ENCODE measurements at places on chromosomes 7 and 10.

GRCh38 chr10:126844406-126844805 lies 60.8 kb upstream of the DOCK1 start:
- no peak for DNase-seq

DNA sequence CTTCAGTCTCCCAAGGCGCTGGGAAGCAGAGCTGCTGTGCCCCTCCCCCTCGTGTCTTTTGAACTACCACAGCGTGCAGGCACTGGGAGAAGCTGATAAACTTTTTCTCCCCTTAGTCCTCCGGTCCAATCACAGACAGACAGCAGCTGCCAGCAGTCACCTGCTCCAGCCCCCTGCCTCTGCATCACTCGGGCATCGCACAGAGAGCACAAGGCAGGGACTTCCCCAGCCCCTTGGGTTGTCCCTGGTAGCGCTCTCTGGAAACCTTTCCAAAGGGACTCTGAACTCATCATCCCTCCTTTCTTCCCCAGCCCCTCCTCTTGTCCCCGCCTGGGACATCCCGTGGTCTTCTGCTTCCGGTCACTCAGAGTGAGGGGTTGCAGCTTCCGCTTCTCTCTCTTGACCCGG lies 1.4 kb upstream of the NEUROG3 start:
- DNase-seq, result no peak

DNA sequence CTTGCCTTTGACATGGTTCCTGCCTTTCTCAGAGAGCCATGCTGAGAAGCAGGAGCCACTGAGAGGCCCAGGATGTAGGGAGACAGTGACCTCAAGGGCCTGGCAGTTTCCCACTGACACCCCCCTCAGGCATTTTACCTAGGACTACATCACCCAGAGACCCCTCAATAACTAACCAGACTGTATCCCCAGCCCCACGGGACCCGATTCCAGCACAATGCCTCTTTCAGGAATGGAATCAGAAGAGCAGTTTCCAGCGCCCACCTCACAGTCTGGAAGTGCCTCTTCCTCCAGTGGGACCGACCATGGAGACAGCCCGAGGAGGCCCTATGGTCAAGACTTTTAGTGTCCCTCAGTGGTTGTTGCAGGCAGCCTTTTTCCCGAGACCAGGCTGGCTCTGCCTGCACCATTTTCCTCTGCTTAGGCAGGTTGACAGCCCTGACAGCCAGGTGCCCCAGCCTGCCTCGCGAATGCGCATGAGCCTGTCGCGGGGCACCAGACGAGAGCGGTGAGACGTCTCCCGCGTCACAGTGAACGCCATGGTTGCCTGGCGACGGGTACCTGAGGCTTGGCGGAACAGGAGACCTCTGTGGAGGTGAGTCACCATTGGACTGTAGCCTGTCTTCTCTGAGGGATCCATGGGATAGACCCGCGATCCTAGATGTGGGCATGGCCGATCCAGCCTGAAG lies 28.4 kb upstream of the ZNF273 start:
- DNase-seq, result no peak

GRCh38 chr10:17289763-17290162 lies 61.7 kb downstream of the VIM start:
- DNase-seq, result no peak

GRCh38 chr10:85524001-85524666 lies 842.5 kb downstream of the GRID1 start:
- no peak for DNase-seq

DNA sequence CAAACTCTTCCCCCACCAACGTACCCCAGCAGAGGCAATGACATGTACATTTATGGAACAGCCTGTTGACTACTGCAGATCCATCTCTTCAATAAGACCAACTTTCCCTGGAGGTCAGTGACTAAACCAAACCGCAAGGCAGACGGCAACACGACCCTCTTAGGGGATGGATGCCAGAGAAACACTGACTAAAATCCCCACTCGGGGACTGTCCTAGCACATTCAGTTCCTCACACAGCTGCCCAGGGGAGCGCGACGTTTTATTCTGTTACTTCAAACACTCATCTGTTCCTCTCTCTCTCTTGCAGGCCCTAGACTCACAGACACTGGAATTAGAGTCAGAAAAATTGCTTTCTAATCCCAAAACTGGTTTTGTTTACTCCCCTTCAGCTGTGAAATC lies 146.5 kb upstream of the PRSS1 start:
- DNase-seq, result no peak

GRCh38 chr10:45410807-45411606 lies 37.0 kb downstream of the ALOX5 start:
- DNase-seq, result no peak

DNA sequence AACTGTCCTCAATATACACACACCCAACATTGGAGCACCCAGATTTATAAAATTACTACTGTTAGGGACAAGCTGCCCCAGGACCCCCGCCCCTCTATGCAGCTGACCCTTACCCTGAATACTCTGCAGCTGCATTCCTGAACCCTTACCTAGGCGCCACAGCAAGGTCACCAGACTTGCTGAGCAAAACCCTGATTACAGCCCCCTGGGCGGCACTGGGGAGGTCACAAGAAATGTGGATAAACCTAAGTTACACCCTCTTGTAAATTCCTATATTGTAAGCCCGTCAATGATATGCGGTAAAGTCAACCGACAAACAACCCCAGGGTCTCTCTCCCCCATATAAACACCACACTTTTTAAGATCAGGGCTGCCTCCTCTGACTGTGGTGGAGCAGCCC lies 25.1 kb downstream of the SNX13 start:
- no peak for DNase-seq

- peak; percentile 47 for DNase-seq
Measured at GRCh38 chr7:29854257-29854938, 48.1 kb downstream of the WIPF3 start.

DNA sequence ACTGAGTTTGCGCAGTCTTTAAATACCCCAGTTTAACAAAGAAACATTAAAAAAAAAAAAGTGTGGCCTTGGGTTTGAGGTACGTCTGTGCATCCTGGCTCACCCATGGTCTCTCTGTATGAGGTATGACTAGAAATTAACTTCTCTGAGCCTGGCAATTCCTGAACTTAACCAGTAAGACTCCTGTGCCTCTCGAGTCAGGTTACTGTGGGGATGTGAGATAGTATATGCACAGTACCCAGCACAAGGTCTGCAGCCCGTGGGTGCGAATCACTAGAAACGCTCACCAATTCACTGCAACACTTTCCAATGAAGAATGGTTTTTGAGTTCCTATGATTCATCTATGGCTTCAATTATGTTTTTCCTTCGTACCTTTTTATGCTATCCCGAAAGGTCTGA lies 149.9 kb downstream of the SFMBT2 start:
- DNase-seq, result no peak

GRCh38 chr10:71611709-71612422 lies 107.7 kb downstream of the C10orf105 start:
- DNase-seq, result no peak

DNA sequence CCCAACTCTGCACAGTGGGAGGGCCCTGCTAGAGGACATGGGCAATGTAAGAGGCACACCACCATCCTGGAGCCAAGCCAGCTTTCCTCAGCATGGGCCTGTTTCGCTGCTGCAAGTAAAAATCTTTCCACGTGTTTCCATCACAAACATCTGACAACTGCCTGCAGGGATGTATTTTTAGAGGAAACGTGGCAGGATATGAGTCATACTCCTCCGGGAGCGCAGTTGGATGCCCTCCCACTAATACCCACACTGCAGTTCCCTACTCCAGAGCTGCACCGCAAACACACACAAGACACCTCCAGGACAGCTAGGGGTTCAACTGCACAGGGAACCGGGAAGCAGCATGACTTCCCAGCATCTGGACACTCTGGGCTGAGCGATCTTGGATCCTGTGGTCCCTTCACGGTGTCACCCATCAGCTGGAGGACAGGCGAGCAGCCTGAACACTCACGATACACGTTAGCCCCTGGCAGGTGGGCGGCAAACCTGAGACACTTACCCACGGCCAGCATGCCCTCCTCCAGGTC lies 26.1 kb downstream of the PLAC9 start:
- DNase-seq, result peak; percentile 99

DNA sequence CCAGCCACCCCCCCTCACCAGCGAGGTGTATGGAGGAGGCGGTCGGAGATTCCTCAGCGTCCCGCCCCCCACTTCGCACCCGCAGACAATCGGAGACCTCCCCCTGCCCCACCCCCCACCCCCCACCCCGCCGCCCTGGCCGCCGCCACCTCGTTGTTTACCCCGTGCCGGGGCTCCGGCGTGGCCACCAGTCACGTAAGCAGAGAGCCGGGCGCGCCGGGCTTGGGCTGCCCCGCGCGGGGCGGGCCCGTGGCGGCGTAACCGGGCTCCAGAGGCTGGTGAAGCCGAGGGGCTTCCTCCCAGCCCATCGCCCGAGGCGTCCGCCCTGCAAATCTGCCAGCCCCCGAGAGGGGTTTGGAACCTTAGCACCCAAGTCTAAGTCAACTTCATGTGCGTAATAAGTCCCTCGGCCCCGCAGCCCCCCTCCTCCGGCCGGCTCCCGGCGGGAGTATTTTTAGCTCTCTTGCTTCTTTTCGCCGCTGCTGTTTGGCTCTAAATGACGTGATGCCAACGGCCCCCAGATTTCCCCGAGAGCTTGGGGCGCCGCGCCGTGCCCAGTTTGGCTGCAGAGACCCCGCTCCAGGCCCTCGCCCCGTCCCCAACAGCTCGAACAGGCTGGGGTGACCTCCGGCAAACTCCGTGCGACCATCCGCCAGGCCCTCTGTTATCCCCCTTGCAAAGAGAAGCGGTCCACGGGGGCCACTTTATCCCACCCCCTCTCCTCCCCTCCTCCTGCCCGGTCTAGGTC lies 2.7 kb downstream of the MXI1 start:
- peak; percentile 62 for DNase-seq

DNA sequence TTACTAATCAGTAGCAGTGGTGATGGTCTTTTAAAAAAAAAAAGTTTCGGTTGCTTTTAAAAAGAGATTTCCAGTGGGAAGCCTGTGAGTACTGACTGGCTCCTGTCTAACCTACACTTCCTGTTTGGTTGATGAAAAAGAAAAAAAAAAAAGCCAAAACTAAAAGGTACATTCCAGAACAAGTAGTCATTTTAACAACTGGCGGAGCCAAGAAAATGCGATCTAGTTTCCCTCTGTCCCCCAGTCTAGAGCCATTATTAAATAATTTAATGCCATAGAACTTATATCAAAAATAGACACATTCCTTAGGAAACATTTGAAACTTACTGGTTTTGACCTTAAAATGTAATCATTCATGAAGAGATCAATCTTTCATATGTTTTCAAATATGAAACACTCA lies 254.2 kb upstream of the C7orf33 start:
- no peak for DNase-seq

GRCh38 chr7:14191686-14192098 lies 202.2 kb upstream of the ETV1 start:
- no peak for DNase-seq

DNA sequence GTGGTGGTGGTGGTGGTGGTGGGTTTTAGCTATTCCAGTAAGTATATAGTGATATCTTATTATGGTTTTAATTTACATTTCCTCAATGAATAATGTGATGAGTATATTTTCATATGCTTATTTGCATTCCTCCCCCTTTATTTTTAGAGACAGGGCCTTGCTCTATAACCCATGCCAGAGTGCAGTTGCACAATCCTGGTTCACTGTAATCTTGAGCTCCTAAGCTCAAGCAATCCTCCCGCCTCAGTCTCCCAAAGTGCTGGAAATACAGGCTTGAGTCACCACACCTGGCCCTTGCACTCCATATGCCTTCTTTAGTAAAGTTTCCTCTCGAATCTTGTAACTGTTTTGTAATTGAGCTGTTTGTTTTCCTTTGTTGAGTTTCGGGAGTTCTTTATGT lies 577.7 kb upstream of the AUTS2 start:
- no peak for DNase-seq

GRCh38 chr7:41003977-41004376 lies 698.9 kb downstream of the INHBA start:
- no peak for DNase-seq

- peak; percentile 62 for DNase-seq
Measured at GRCh38 chr10:31836569-31837406, 91.8 kb downstream of the ARHGAP12 start.

- DNase-seq, result peak; percentile 64
Measured at GRCh38 chr7:50632561-50633413, 67.6 kb upstream of the DDC start.

DNA sequence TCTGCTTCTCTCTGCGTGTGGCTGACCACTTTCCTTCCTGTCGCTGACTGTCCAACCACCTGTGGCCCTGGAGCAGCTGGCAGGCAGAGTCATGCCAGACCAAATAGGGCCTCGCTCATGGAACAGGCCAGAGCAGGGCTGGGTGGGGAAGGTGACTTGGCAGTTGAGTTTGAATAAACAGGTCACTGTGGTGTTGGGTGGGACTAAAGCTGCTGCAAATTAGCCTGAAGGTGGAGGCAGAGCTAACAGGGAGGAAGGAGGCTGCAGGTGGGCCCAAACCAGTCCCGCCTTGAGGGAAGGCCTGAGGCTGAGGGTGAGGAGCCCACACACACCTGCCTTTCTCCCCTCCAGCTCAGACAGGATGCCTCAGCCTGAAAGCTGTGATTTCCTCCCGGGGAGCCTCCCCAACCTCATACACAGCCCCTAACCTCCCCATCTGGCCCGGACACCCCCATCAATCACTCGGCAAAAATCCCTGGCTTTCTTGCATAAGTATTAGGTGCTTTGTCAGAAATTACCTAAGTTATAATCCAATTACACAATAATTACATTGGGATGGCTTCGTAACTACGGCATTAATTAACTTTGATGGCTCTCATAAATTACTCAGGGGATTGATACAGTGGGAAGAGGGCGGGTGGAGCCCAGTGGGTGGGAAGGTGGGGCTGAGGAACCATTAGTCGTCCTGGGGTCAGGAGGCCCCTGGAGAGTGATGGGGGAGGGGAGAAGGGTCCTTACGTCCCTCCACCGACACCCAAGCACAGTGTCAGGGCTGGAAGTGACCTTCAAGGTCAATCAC lies 97.7 kb upstream of the PCBD1 start:
- DNase-seq, result no peak

DNA sequence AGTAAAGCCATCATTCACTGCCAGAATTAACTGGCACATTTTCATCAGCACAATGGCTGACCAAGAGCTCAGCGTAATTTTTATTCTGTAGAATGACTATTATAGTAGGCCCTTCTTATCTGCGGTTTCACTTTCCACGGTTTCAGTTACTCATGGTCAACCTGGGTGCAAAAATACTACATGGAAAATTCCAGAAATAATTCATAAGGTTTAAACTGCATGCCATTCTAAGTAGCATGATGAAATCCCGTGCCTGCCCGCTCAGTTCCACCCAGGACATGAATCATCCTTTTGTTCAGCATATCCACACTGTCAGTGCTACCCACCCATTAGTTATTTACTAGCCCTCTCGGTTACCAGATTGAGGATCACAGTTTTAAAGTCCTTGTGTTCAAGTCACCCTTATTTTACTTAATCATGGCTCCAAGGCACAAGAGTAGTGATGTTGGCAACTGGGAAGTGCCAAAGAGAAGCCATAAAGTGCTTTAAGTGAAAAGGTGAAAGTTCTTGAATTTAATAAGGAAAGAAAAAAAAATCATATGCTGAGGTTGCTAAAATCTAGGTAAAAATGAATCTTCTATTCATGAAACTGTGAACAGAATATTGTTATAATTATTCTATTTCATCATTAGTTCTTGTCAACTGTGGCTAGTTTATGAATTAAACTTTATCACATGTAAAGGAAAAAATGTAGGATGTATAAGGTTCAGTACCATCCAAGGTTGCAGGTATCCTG lies 204.9 kb downstream of the DOCK4 start:
- DNase-seq, result no peak

- DNase-seq, result no peak
Measured at GRCh38 chr7:155802906-155803417, 9.3 kb downstream of the SHH start.
